ENCODE measurements at places on chromosomes 13 and 19. TPM values are rescaled to one million over a fixed set of nuclear protein-coding genes. Genes with fewer than 3 reads are reported as not detected.

Gene CEACAM1
- total RNA-seq, result not detected

Gene KIR2DL1
- total RNA-seq, result not detected

Gene CLEC4M
- not detected for total RNA-seq

Gene GPR108
- total RNA-seq, result 45.2 TPM

Gene COX7A1
- total RNA-seq, result 34.2 TPM

Gene ZNF649
- 4.7 TPM for total RNA-seq

Measured in smooth muscle cell of the pulmonary artery (primary cell).